ENCODE measurements at places on chromosomes 5 and 9.

GRCh38 chr5:65508978-65509377 is 27.3 kb upstream of the ADAMTS6 start:
- DNase-seq, result no peak

- no peak for DNase-seq
These were observed 312.9 kb downstream of the ADGRV1 start for GRCh38 chr5:90871391-90871991.

DNA sequence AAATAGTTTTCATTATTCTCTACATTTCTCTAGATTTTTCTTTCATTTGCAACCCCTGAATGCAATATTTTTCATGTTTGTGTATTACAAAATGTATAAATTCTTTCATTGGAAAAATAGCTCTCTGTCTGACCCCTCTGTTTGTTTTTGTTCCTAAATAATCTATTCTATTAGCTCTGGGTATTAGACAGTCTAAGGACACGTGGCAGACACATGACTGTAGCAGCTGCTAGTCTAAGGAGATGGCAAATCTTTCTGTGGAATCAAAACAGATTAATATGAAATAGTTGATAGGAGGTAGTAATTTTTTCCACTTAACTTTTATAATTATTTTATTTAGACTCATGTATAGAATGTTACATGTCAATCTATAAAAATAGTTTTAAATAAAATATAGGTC is 21.4 kb upstream of the SPATA9 start:
- no peak for DNase-seq

DNA sequence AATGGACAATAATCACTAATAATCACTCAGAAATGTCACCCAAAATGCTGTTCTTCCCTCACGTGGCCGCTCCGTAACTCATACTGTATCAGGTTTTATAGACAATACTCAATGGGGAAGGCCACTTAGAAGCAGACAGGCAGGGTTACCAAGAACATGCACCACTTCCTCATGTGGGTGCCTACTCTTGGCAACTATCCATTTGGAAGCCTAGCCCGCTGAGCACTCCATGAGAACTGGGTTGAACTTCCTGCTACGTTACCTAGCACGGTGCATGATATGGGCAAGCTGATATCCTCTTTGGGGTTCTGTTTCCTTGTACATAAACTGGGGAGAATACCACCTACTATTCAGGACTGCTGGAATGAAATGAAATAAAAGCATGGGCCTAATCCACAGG is 14.3 kb downstream of the DAP start:
- DNase-seq, result no peak

DNA sequence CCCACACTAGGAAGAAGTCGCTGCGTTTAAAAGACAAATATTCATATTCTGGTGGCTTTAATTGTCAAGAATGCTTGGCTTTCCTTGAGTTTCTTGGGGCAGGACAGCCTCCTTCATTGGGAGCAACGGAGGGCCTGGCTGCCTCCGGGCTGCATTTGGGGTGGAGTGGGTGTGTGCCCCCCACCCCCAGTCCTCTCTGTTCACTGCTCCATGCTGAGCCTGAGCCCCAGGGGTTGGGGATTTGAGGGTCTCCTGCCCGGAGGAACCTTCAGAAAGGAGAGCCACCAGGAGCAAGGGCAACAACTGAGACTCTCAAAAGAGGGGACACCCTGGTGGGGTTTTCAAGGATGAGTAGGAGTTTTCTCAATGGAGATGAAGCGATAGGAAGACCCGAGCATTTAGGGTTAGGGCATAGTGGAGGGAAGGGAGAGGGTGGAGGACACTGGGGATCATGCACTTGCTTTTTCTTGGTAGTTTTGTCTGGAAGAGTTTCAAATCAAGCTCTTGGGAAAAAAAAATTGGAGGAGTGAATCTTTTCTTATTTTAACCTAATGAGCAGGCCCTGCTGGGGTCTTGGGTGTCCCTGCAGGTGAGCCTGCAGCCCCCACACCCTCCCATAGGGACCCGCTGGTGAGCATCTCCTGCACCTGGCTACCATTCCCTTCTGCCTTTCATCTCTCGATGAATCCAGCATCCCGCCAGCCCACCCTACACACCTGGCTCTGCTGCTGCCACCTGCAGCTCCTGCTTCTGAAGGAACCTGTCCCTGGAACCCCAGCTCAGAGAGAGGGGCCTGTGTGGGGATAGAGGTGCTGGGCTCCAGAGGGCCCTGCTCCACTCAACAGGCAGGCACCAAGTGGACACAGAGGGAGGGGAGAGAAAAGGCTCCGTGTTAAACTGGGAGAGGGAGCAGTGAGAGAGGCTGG is 4.1 kb downstream of the SLC6A19 start:
- no peak for DNase-seq

DNA sequence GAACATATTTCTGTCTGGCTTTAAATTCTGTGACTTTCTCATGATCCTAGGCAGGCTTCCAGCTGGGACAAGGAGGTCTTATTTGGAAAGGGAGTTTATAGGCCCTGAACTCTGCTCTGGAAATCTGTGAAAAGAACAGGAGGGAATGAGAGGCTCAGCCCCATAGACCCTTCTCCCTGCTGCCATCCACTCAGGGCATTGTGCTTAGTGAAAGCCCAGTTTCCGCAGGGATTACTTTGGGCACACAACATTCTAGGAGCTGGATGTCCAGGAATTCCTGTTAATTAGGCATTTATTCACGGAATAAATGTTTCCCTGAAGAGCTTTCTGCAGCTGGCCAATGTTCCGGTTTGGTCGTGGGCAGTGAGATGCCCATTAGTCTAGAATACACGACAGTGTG is 32.7 kb upstream of the COL15A1 start:
- no peak for DNase-seq

- no peak for DNase-seq
These were observed 134.5 kb downstream of the SEC61B start for GRCh38 chr9:99356512-99356971.

- DNase-seq, result no peak
These were observed 153.6 kb downstream of the GNAQ start for GRCh38 chr9:77877976-77878375.

DNA sequence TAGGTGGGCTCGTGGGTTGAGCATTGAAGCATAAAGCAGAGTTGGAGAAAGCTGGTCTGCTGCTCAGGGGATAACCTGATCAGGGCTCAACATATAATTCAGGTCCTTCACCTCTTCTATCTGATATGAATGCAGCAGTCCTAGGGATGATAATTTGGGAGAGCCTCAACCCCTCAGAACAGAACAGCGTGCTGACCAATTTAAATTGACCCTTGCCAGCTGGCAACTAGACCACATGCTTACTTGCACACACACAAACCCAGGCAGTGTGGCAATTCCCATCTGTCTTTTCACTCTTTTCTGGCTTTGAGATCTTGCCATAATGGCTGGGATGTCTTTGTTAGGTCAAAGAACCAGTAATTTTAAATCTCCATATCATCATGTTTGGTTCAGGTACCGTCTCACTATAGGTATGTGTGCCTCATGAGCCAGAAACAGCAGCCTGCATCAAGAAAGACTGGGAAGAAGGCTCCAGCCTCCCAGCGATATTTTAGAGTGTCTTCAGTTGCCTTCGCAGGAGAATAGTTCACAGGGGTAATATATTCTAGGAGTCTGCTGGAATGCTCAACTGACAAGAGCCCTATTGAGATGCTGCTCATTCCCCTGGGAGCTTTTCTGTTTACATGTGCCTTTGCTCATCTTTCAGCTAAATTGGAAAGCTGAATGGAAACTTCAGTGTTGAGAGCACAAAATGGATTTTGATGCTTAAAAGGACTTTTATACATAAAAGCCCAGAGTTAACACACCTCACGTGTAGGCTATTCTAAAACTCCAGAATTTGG is 497.6 kb downstream of the RASEF start:
- DNase-seq, result no peak

GRCh38 chr5:140595538-140596300 is 31.1 kb downstream of the SLC35A4 start:
- no peak for DNase-seq

- DNase-seq, result no peak
These were observed 117.7 kb downstream of the TMEM167A start for GRCh38 chr5:82959466-82959865.

GRCh38 chr5:29005386-29005785 is 1967.0 kb upstream of the CDH9 start:
- no peak for DNase-seq

DNA sequence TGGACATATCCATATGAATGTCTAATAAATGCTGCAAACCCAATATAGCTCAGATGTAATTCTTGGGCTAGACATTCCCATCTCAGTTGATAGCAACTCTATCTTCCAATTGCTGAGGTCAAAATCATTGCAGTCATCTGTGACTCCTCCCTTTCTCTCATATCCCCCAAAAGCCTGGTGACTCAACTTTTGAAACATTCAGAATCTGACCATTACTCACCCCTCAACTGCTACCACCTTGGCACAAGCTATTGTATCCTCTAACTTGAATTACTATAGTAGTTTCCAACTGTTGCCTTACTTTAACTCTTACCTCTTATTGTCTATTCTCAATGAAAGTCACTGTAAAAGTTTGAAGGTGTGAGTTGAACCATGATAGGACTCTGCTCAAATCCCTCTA is 600.1 kb upstream of the RGMB start:
- DNase-seq, result no peak

- no peak for DNase-seq
These were observed 947.0 kb downstream of the NR2F1-AS1 start for GRCh38 chr5:92633875-92634487.
